Upper lobe of right lung (tissue), 1 donor: ENCODE measurements at places on chromosomes 1 and 21. TPM values are rescaled to one million over a fixed set of nuclear protein-coding genes. Genes with fewer than 3 reads are reported as not detected.
A peak's percentile ranks its signal among the peaks of the same experiment; 100 is the strongest.

MAB21L3 gene
- 0.46 TPM for total RNA-seq

HJV gene
- not detected for total RNA-seq

VAV3 gene
- total RNA-seq = 8.5 TPM

DENND2C gene
- total RNA-seq = 2.3 TPM

TNFSF4 gene
- 0.72 TPM for total RNA-seq

GPR161 gene
- total RNA-seq = 14.5 TPM

HCRTR1 gene
- not detected for total RNA-seq

NPPB gene
- total RNA-seq = 0.81 TPM

PLD5 gene
- total RNA-seq = 0.87 TPM

ZBTB18 gene
- 21.7 TPM for total RNA-seq

S100A8 gene
- total RNA-seq = 266 TPM

WNT3A gene
- 10.1 TPM for total RNA-seq

GRCh38 chr1:150973836-150974579 is 627 bp downstream of the CERS2 start:
- DNase-seq = peak; percentile 77

DNA sequence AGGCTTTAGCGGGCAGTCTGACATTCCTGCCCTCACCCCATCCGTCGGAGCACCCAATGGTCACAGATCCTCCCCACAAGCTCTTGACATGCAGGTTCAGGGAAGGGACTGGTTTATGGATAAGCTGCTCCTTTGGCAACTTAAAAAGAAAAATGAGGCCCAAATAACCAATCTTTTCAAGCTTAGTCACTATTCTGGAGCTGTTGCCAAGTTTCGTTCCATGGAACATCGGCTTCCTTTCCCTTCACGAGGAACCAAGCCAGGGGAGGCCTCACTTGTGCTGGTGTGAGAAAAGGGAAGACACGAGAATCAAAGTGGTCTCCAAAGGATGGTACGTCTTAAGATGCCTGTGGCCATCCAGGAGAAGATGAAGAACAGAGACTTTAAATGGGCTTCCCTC is 46.1 kb upstream of the LPAR3 start:
- no peak for DNase-seq

GRCh38 chr1:42992054-42992571 is 33.4 kb upstream of the SLC2A1 start:
- no peak for DNase-seq

GRCh38 chr1:94778808-94779207 is 41.3 kb upstream of the SLC44A3 start:
- no peak for DNase-seq

DNA sequence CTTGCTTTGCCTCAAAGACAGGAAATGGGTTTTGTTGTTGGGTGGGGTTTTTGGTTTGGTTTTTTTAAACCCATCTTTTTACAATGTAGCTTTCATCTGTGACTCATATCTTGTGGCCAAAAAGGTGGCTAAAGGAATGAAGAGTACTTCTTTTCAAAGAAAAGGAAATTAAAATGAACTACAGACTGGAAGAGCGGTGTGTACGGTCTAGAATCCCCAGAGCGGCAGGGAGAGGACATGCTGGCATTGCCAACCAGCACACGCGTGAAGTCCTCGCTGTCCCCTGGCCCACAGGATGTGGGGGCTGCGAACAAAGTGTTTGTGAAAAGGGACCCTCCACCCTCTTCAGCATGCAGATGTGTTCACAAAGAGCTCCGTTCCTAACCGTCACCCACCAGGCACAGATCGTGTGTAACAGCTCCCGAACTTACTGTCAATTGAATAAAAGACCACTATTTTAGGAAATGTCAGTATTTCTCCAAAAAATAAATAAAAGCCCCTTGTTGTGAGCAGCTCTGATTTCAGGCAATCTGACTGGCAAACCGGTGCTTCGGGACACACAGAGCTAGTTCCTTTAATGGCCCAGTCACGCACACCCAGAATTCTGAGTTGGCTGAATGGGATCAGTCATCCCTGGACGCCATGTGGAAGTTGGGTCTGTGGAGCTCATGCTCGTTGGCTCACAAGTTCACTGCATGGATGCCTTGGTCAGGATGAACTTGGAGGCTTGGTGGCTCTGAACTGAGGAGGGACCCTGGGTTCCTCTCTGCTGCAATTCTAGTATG is 602.9 kb downstream of the NPHP4 start:
- DNase-seq = no peak

DNA sequence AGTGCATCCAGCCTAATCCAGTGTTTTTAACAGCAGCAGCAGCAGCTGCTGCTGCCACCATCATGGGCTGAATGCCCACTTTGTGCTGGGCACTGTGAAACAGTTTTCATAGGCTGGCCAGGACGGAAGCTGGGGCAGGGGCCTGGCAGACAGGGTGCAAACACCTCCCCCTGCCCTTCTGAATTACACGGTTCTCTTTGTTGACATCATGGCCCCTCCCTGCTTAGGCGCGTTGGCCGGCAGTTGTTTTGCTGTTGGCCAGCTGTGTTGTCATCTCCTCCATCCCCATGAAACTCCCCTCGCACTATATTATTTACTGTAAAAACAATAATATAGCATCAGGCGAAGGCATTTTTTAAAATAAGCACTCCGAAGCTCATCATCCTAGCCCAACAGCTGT is 33.1 kb downstream of the PTPRU start:
- DNase-seq = no peak

GRCh38 chr1:207997486-207998268 is 86.8 kb upstream of the CD34 start:
- peak; percentile 70 for DNase-seq

DNA sequence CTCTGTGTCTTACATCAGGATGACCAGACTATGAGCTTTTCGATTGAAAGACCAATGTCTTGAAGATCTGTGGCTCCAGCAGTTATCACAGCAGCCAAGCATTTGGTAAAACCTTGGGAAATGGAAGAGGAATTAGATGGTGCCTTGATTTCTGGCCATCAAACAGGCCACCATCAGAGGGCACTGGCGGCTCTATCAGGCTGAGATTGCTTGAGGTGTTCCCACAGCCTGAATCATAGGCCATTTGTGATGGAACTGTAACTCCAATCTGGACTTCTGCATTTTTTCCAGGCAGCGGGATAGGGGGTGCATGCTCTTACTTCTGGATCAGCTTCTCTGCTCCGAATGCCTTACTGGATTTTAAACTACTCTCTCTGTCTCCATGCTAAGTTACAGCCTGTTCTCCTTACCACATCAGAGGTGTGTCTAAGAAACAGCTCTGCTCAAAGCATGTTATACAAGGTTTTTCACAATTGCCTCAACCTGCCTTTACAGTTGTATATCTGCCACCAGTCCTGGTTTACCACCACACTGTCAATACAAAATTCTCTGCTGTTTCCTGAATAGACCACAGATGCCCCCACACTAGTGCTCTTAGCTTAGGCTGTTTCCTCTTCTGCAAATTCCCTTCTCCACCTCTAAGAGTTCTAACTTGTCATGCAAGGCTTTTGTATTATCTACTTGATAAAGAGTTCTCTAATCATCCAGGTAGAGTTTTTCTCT is 180.9 kb downstream of the PTGER3 start:
- DNase-seq = no peak

GRCh38 chr1:56780128-56780750 is 39.0 kb downstream of the FYB2 start:
- DNase-seq = no peak

DNA sequence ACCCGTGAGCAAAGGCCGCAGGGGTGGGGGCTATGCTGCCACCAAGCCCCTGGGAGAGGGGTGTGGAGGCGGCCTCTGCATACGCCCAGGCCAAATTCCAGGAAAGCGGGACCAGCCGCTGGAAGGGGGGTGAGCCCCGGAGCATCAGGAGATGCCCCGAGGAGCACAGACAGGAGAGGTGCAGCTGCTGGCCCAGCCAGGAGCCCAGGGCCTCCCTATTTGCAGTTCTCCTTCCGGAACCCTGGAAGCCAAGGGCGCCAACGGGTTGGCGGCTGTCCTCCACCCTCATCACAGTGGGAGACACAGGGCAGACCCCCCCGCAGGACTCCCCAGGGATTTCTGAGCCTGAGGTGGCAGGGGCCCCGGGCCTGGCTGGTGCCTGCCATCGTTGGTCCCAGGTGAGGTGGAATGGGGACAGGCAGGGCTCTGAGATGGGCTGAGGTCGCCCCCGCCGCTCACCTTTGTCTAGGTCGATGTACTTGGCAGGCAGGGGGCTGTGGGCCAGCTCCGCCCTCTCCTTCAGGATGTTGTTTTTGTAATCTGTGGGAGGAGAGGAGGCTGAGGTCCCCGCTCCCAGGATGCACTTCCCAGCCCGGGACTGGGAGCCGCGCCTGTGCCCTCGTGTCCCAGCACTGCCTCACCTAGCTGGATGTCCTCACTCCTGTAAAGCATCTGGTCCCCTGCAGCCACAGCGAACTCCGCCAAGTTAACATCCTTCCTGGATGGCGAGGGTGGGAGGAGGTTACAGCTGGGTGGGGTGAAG is 4.4 kb upstream of the DVL1 start:
- no peak for DNase-seq

GRCh38 chr1:31674626-31675025 is 29.2 kb downstream of the COL16A1 start:
- DNase-seq = no peak

DNA sequence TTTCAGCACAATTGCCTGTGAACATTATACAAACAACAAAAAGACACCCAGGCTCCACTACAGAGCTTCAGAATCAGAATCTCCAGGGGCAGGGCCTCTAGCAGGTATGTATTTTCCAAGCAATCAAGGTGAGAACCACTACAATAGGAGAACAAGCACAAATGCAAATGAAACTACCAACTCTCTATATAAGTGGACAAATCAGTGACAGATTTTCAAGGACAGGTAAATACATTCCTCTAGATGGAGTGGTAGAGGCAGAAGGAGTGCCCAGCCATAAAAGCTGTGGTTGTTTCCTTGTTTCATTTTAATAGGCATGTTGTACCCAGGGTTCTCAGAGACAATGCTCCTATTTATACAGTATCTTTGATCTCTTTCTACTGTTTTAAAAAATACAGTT is 20.1 kb upstream of the CCDC17 start:
- DNase-seq = no peak

DNA sequence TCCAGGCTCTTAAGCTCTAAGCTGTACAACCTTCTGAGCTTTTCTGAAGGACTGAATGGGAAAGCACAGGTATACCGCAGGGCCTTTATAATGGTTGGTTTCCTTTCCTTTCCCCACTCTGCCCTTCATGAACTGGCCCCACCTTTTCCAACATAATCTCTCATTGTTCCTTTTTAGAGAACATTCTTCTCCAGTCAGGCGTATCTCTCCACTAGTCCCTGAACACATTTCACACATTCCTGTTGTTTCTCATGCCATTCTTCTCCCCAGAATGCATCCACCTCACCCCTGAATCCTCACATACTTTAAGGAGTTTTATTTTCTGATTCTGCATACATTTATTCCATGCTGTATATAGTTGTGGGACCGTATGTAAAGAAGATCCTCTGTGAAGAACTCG is 41.3 kb downstream of the PGM1 start:
- DNase-seq = no peak

DNA sequence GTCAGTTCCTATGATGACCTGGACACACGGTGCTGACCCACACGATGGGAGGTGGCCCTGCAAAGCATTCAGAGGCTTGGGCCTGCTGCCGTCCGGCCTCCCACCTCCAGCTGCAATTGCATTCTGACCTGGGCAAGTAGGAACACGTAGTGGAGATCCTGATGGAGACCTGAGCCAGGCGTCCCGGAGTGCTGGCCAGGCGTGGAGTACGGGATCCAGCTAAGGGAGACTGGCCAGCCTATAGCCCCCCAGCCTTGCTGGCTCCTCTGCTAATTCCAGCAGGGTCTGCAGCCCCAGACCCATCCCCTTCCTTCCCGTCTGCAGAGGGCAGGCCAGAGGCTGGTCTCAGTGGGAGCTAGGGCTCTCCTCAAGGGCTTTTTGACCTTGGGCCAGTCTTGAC is 11.2 kb downstream of the CD46 start:
- DNase-seq = no peak

GRCh38 chr1:201714542-201715329 is 114.2 kb upstream of the IPO9 start:
- DNase-seq = peak; percentile 82

DNA sequence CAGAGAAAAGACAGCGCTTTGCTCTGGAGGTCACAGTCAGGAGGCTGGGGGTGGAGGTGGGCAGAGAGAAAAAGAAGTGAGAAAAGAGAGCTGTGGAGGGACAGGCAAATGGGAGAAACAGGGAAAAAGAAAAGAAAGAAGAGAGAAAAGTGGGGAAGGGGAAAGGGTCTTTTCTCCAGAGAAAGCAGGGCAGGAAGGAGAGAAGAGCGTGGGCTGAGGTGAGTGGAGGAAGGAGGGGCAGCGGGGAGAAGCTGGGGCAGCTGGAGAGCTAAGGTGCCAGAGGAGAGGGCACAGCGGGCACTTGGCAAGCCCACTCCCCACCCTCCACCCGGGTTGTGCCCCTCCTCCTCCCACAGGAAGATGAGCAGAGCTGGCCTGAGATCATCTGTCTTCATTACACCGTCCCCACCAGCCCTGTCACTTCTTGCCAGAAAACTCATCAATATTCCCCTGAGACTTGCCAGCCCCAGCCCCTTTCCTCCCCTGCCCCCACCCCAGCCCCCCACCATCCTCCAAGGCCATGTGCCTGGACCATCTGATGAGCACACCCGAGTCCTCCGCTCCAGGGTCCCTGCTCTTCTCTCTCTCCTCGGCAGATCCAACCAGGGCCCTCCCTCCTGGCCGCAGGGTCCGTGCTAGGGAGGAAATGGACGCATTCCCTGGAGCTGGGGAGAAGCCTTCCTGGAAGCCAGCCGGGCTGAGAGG is 17.0 kb upstream of the BLACAT1 start:
- DNase-seq = no peak

DNA sequence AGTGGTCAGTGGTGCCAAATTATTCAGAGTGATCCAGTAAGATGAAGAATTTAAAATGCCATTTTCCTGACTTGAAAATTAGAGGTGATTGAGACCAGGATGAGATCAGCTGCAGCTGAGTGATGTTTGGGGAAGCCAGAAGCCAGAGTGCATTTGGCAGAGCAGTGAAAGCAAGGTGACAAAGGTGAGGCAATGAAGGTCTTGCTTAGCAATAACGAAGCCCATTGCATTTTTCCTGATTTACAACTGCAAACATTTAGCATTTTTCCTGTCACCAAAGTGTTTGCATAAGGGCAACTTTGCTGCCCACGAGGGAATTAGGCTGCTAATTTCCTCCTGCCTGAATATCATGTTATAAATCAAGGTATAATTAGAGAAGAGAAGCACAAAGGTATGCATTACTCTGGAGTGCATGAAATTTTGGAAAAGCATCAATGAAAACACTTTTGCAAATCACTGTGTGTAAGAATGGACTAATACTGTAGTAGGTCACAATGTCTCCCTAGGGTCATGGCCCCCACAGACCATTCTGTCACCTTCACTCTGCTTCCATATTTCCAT is 188.2 kb upstream of the LYPLAL1 start:
- DNase-seq = no peak
